Daoy (cell line): ENCODE measurements at places on chromosomes 3 and 15. TPM values are rescaled to one million over a fixed set of nuclear protein-coding genes. Genes with fewer than 3 reads are reported as not detected.
A peak's percentile ranks its signal among the peaks of the same experiment; 100 is the strongest.

Gene GRM2
- total RNA-seq = not detected in 2 replicates

Gene ZNF385D
- not detected in 2 replicates for total RNA-seq

Gene SLC6A1
- 0.11 TPM in 1 of 2 replicates, not detected in the other for total RNA-seq

Gene LEKR1
- total RNA-seq = 0.71 and 1.4 TPM in 2 replicates

Gene RPL4
- 2,284 and 3,077 TPM in 2 replicates for total RNA-seq

Gene PHLDB2
- 73.2 and 79.5 TPM in 2 replicates for total RNA-seq

Gene POC1A
- total RNA-seq = 6.0 and 8.6 TPM in 2 replicates

DNA sequence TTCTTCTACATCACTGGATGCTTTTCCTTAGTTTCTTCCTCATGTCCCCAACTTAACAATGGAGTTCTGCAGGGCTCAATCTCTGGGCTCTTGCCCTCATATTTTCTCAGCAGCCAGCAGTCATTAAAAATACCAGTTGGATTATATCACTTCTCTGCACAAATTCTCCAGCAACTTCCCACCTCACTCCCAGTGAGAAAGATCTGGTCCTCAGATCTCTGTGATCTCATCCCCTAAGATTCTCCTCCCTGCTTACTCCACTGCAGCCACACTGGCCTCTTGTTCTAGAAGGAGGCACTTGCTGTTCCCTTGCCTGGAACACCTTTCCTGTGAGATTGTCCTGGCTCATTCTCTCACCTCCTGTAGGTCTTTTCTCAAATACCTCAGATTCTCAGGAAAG, 6.1 kb downstream of the ERICH6 start:
- DNase-seq = no peak

DNA sequence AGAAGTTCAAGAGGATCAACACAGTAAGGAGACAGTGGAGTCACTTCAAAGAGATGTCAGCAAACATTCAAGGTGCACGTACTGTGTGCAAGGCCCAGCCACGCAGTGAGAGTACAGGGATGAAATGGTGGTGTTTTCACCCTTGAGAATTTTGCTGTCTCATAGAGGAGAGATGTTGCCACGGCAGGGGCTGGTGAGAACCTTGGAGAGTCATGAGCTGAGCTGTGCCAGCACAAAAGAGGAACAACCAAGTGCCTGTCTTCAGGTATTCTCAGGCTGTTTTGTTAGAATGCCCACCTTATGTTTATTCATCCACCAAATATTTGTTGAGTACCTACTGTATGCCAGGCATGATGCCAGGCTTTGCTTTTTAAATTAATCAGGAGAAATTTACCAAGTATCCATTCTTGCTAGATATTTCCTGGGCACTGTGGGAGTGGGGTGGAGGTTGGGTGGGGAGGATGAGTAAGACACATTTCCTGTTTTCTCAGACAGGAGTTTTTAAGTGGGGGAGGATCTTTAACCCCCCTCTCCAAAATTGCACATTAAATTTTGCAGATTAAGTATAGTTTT, 72.6 kb downstream of the SLC6A11 start:
- DNase-seq = no peak

DNA sequence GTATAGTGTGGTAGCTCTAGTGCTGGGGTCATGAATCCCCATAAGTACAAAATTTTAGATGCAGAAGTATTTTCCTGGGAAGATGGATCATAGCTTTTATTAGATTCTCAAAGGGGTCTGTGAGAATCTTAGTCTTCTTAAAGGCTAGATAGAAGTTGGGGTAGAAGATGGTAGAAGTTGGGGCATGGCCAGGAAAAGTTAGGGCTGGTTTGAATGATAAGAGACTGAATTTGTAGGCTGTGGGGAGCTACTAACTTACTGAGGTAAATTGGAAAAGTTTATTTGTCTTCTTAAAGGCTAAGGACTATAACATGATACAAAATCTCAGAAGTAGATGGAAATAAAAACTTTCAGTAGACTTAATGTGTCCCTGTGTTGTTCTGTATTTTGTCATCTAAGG, 1.6 kb upstream of the UBE2Q2 start:
- DNase-seq = no peak

DNA sequence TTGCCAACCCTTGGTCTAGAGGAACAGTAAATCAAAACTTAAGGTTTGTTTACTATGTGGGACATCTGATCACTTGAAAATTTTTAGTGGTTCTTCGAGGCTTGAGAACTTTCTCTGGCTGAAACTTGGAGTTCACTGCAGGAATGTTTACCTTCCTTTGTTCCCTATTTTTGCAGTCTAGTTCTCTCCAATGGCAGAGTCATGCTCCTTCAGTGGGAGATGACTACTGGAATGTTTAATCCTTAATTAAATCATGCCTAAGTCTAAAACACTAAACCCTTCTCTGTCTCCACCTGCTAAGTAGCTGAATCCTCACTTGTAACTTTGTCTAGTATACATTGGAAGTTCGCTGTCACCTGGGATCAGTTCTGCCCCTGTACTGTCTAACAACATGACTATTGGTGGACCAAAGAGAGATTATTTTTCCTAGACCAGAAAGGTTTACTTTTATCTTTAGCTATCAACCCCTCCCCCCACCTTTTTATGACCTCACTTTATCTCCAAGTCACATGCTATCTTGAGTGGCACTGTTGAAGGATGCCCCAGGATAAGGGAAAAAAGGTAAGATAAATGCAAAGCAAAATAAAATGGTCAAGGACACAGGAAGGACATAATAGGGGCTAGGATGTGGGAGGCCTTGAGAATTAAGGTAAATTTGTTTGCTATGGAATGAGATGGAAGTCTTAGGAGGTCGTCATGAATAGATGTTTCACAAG, 1.2 kb upstream of the ZNF609 start:
- DNase-seq = no peak

DNA sequence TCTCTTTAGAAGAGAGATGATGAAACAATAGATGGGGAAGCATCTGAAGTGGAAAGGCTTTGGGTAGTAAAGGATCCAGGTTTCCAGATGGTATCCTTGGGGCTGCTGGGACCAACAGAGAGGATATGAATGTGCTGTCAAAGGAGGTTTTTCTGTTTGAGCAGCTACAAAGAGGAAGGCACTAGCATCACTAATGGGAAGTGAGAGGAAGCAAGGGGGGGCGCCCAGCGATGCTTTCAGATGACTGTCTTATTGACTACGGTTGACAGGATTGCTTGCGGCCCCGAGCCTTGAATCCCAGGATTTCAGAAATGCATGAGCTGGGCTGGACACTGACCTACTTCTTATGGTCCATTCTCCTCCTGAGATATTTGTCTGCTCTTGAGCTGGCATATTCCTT, 103.8 kb upstream of the GALNT15 start:
- DNase-seq = no peak

GRCh38 chr3:106573605-106574004, 704.8 kb upstream of the CBLB start:
- no peak for DNase-seq

DNA sequence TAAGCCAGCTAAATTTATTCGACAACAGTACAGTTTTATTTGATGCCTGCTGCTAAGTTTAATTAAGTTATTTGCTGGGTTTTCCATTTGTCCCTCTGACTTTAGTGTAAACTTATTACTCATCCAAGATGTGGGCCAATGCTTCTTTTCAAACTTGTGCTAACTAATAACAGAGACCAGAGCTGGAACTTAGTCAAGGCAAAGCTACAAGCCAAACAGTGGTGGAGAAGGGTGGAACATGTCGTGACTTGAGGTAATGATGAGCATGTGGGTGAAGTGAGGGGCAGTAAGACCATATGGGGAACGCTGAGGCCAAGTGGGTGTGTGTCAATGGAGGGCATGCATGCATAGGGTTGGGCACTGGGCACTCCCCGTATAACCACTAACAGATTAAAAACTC, 63.9 kb downstream of the NMD3 start:
- no peak for DNase-seq

- DNase-seq = no peak
Observed at GRCh38 chr15:68597581-68597980, 18.8 kb downstream of the CORO2B start.

DNA sequence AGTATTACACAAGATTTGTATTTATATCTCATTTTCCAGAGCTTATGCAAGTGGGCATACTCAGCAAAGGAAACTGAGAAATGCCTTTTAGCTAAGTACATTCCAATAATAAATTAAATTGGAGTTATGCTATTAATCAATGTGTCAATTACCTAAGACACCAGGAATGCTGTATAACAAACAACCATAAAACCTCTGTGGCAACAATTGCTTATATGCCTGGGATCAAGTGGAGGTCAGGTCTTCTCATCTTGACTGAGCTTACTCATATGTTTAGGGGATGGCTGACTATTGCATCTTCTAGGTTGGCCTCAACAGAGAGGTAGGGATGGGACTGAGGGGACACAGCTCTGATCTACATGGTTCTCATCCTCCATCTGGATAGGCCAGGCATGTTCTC, 30.7 kb downstream of the CD200R1L start:
- no peak for DNase-seq

- DNase-seq = no peak
Observed at GRCh38 chr3:98371853-98372252, 18.2 kb downstream of the OR5K4 start.

DNA sequence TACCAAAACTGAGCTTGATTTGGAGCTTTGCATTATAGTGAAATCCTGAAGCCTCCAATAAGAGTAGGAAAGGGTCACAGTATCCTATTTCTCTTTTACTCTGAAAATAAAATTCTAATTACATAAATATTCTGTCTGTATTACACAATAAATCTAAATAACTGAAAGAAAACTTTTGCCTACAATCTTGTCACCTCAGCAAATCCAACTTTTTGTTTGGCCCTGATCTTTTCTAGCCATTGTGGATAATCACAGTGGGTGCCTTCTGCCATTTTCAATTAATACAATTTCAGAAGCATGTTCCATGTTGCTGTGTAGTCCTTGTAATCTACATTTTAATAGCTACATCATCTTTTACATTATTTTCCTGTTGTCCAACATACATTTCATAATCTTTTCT, 29.4 kb upstream of the TIPARP start:
- DNase-seq = no peak

DNA sequence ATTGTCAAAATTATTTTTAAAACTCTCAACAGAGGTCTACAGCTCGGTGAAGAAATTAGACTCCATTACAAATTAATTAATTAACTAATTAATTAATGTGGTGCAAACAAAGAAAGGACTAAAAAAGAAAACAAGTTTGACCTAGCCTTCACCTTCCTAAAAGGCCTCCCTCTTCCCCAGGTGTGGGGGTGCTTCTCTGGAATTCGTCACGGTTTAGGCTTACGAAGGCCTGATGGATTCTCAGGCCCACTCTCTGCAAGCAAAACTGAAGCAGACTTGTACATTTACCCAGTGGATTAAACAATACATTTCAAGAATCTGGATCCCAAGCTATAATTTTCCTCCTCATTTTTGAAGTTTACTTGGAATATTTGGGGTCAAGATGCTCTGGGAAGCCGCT, 88.6 kb downstream of the TM4SF4 start:
- DNase-seq = no peak

DNA sequence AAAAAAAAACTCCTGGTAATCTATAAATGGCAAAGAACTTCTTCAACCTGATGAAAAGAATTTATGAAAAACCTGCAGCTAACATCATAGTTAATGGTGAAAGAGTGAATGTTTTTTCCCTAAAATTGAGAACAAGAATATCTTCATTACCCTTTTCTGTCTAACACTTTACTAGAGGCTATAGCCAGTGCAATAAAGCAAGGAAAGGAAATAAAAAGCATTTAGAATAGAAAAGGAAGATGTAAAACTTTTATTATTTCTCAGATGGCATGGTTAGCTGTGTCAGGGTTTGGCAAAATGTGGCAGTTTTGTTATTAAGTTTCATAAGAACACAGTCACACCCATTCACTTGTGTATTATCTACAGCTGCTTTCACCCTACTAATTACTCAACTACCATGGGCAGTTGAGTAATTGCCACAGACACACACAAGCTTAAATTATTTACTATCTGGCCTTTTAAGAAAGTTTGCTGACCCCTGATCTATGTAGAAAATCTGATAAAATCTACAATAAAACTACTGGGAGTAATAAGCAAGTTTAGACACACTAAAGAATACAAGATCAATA, 465.1 kb downstream of the MAGI1 start:
- no peak for DNase-seq

DNA sequence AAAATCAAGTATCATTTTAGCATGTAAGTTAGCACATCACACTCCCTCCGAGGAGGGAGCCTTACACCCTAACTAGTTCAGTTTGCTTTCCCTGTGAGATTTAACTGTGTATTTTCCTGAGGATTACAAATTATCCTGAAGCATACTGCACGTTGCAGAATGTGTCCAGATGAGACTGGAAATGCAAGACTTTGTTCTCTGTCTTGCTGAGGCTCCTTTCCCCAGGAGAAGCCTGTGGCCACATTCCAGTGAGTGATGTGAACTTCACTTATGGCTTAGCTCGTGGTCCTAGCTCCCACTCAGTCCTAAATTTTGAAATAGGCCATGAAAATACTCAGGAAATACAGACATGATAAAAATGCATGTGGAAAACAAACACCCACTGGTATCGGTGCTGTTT, 23.7 kb downstream of the PDZRN3 start:
- DNase-seq = no peak

DNA sequence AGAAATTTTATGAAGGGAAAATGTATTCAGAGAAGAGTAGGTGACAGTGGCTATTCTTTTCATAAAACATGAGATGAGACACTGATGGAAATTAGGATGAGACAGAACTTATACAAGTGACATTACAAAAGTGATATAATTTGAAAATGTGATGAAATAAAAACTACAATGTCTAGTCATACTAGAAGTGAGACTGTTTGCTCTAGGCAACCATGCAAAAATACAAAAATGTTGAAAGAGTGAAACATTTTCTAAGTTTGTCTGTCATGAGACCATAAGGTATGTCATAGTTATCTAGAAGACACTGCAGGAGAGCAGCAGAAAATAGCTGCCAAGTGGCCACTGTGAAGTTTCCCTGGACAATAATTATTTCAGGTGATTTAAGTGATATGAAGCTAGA, 459.5 kb downstream of the DIPK2A start:
- DNase-seq = no peak

- DNase-seq = peak; percentile 28
Observed at GRCh38 chr3:53581671-53582070, 87.3 kb downstream of the CACNA1D start.

DNA sequence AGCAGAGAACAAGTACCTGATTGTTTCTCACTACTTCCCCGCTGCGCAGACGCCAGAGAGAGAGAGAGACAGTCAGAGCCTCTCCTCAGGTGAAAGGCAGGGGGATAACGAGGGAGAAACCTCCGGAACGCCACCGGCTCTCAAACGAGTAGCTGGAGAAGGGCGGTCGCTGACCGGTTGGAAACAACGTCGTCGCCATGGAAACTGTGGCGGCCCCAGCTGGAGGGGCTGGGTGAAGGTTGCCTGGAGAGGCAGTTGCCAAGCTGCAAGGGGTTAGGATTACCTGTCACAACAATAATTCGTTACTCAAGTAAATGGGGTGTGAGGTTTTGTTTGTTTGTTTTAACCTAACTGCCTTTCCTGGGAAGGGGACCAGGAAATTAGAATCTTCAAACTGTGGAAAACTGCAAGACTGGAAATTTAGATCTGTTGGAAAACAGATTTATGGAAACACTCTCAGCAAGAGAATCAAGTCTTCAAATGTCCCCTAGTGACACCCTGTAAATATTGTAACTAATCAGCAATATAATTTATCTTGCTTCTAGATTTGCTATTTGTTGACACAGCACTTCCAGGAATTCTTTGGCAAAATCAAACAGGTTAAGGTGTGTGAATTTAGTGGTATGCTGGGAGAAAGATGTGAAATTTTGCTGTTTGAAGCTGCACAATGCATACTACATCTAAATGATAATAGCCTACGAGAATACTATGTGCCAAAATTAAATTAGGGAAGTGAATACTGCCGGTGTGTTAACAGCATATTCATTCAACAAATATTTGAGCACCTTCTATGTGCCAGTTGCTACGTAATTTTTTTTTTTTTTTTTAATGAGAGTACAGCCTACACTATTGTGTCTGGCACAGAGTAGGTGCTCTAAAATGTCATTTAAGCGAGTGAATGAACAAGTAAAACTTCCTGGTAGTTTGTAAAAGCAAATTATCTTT, at the start of gene DNAH12:
TSS of gene DNAH12 (minus strand) at position 164 of the 945 bp plus-strand sequence. CDS start 1,474 bp downstream, outside the sequence.
- peak; percentile 46 for DNase-seq
